Activated effector memory CD4-positive, alpha-beta T cell treated with anti-CD3 and anti-CD28 coated beads, Interleukin-2, amount 50 U/mL, for 16 hours (primary cell): ENCODE measurements at places on chromosomes 12 and 14.

DNA sequence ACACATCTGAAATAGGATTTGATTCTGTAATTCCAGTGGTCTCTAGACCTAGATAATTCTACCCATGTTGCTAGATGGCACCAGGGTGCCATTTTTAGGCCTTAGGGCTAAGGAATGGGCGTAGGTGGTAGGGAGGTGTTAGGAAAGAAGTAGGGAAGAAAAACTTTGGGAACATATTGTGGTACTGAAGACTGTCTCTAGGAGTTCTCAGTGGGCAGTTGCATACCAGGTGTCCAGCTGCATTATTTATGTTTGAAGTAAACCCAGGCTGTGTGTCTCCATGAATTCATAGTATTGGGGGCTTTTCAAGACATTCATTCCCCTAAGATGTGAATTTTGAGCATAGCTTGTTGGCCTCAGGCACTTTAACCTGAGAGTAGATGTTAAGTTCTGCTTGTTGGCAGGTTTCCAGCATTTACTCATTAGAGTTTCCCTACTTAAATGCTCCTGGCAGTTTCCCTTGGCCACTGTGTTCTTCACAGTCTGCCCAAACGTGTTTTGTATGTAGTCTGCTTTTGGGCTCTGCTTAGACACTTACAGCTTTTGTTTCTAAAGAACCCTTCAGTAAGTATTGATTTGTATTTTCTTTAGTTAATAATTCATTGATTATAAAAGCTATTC, 31.5 kb upstream of the CCT2 start:
- no peak for DNase-seq

DNA sequence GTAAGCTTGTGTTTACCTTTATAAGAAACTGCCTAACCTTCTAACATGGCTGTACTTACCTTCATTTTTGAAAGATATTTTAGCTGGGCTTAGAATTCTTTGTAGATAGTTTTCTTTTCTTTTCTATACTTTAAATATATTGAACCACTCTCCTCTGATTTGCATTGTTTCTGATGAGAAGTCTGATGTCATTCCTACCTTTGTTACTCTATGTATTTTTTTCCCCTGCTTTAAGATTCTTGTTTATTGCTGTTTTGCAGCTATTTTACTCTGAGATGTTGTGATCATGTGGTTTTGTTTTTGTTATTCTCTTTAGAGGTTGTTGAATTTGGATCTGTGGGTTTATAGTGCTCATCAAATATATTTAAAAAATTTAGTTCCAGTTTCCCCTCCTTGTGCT, 31.8 kb downstream of the CNOT2 start:
- no peak for DNase-seq

DNA sequence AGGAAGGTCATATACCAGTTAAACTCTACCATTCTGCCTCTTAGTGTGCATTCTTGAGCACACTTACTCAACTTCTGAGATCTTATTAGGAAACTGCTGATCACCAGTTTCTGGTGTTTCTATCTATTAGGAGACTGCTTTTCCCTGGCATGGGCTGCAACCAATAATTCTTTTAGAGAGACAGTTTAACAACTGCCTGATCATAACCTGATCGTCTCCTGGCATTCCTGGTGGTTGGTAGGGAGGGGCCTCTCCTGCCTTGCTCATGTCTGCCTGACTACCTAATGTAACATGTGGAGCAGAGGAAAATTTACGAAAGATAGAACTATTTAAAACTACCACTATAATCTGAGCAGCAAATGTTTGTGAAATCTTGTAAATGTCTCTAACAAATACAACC, 75.3 kb upstream of the MGAT4C start:
- no peak for DNase-seq

- DNase-seq, result no peak
Observed at GRCh38 chr14:41096131-41096530, 510.5 kb upstream of the LRFN5 start.

- no peak for DNase-seq
Observed at GRCh38 chr12:57496822-57497221, 9.0 kb downstream of the MARS1 start.

DNA sequence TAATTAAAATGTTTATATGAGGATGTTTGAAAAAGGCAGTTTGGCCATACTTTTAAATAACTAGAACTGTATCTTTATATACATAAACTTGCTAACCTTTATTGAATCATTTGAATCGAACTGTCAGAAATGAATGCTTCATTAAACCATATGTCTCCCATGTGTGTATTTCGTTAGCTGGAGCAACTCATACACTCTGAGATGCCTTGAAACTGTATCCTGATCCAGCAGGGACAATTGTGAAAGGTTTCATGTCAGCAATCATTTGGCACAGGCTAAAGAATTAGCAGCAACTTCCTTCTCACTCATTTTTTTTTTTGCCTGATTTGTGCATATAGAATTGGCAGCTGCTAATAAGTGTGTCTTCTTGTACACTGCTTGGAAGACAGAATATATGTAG, 109.9 kb downstream of the NAV3 start:
- no peak for DNase-seq

DNA sequence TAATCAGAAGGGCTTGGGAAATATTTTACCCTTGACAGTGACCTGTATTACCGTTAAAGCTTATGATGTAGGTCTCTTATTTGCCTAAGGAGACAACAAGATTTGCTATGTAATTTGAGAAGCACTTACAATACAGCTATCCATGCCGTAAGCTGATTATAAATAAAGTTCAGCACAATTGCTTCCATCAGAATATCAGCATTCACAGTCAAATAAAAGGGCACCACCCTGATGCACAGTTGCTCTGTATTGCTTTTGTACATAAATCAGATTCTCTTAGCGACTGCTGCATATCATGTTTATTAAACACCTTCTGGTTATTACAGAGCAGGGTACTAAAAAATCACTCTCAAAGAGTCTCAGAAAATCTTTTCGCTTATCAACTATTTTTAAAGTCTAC, 67.3 kb upstream of the VRK1 start:
- no peak for DNase-seq

GRCh38 chr12:115383668-115384067, 699.7 kb upstream of the TBX3 start:
- DNase-seq, result no peak

- DNase-seq, result peak; percentile 54
Observed at GRCh38 chr14:104314251-104314941, 176.0 kb downstream of the KIF26A start.

GRCh38 chr12:9064815-9065606, 50.7 kb downstream of the A2M start:
- peak; percentile 65 for DNase-seq

DNA sequence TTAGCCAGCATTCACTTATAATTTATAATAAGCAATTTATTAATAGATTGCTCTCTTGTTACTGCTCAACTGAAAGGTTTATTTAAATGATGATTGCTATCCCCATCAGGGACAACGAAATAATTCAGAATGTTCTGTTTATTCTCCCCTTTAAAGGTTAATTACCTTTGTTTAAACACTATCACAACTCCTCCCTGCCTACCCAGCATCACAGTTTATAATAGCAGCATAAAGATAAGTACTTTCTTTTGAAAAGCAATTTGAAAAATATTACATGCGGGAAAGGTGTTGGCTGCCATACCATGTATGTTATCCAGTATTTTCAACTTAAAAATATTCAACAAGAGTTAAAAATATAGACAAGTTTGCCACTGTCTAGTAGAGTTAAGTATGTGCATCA, 30.6 kb downstream of the SCAF11 start:
- no peak for DNase-seq

DNA sequence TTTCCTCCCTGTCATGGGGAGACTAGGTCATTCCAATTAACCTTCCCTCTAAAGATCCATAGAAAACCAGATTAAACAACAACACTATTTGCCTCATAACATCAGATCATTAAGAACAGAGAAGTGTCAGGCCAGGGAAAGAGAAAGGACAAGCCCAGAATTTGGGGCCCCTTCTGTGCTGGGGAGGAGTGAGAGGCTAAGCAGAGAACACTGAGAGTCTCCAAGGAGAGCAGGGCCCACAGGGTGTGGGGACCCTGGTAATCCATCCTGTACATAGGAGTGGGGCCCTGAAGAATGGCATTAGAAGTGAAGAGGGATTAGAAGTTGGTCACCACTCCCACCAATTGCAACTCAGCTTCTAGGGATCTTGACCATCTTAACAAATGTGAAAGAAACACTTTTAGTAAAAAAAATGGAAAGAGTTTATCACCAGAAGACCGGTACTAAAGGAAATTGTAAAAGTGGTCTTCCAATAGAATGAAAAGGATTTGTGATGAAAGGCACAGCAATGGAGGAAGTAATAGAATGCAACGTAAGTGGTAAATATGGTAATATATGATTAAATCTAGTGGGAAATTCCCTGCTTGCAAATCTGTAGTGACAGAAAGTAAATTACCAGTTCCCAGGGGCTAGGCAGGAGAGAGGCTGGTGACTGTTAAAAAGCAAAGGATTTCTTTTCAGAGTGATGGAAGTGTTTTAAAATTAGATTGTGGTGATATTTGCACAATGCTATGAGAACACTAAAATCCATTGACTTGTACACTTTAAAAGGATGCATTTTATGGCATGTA, 14.0 kb upstream of the TMTC1 start:
- no peak for DNase-seq

DNA sequence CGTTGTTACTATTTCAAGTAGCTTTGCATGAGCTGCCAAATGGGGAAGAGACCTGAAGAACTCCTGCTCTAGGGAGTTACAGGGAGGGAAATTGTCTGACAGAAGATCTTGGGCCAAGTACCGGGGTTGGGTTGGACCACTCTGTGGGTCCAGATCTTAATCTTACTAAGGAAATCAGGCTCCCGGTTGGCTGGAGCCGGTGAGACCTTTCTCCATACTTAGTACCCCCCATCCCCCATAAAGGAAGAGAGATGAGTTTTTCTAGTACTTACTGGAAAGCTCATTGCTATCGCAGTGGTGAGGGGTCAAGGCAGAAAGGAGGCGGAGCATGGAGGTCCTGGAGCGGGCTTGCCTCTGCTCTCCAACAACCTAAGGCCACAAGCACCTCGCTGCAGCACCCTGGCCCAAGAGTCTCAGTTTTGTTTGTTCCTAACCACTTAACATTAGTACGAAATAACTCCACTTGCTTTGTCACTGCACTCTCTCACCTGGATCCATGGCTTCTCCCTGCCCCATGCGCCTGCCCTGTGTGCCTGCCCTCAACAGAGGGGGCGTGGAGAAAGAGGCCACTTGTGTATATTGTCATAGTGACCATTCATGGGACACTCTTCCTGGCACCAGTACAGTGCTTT, 6.8 kb upstream of the UNC119B start:
- no peak for DNase-seq

GRCh38 chr12:106142591-106143261, 4.0 kb upstream of the NUAK1 start:
- DNase-seq, result no peak

DNA sequence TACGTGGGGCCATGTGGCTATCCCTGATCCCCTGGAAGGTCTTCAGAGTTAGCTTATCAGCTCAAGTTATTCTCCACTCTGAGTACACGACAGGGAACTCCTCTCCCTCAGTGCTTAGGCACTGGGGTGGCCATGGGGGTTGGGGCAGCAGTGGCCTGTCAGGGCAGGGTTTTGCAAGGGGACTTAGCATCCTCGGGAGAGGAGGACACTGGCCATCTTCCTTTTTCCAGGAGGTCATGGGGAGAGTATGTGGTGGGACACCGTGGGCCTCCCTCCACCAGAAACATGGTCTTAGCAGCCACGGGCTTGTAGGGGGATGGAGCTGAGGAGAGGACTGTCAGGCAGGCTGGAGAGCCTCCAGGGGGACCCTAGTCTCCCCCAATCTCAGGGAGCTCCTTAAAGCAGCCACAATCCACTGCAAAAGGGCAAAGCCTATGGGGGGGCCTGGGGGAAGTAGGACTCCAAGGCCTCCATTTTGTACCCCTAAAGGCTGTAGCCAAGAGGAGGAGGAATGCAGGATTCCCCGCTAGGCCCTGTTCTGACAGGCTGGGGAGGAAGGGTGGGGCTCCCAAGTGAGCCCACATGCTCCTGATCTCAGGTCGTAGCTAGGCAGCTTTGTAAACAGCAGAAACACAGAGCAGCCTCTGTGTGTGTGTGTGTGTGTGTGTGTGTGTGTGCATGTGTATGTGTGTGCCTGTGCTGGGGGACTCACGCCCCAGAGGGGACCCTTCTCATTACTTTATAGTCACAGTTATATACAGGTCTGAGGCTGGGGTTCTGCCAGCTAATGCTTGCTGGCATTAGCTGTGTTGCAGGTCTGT, 36.6 kb downstream of the KRT80 start:
- DNase-seq, result peak; percentile 75

DNA sequence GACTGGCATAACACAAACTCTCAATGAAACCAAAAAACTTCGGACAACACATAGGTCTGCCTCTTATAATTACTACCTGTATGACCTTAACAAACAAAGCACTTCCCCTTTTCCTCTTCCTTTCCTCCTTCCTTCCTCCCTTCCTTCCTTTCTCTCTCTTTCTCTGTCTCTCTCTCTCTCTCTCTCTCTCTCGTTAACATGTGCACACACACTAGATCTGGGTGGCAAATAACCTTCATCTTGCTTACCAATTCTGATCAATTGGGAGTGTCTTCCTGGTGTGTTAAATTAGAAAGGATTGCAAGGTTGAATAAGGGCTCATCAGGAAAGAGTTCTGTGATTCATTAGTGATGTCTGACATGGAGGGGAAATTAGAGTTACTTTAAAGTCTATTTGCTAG, 307.8 kb upstream of the PRKD1 start:
- no peak for DNase-seq

DNA sequence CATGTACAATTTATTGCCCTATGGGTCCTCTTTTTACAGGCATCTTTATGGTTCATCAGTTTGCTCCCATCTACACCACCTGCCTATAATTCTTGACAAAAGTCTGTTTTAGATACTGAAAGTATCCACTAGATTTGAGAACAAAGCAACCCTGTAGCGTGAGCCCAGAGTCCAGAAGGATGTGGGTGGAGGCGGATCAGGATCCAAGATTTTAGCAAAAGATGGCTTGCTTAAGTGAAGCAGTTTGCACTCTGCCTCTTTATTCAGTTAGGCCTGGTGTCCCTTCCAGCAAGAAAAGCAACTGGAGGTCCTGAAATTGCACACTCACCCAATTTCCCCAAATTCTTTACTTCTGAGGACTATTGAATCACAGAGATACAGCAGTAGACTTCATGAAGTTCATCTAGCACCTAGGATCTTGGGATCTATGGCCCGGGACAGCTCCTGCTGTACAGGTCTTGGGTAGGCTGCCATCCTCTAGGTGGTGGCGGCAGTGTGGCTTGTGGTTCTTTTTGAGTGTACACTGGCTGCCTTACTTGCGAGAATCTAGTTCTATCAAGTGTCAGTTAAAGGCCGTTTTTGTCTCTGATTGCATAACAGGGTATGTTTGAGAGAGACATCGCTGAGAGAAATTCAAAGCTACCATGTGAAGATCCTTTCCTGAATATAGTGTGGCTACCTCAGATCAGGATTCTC, 873.2 kb downstream of the NRXN3 start:
- DNase-seq, result no peak
